Activated T-helper 1 cell treated with Interleukin-2 at 50 U/mL for 16 hours (primary cell): ENCODE measurements at places on chromosomes 2 and 18.

DNA sequence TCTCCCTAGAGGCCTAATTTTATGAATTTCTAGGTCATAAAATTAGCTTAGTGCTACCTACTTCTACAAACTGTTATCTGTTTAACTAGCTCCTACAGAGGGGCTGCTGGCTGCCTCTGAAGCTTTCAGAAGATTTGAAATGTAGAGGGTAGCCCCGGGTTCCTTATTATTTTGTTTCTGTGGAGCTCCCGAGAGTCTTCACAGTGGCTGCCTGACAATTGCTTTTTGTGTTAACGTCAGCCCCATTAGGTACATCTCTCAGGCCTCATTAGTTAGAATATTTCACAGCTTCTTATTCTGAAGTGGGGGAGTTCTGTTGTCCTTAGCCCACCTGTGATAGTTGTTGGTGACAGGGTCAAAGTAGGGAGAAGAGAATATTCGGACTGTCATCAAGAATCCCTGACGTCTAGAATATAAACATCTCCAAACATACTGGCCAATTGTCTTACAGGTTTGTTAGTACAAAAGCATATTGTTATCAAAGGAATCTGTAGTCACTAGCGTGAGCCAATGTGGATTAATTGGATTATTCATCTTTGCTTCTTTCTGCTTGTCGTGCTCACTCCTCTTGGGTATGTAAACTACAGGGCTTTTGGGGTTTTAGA is 77.5 kb downstream of the DIS3L2 start:
- DNase-seq, result no peak

DNA sequence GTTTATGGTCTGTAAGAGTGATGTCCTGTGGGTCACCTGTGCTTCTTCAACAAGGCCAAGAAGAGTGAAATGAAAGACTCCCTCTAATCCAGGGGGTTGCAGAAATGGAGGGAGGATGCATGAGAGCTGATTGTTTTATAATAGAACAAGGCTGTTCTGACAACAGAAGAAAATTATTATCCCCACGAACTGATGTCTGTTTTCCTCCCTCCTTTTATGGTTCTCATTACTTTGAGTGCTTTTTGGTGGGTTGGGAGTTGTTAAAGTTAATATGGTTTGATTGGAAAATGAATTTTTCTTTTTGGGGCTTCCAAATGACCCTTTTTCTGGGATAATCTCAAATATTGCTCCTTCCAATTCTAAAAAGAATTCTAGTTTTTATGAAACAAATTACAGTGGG is 33.6 kb downstream of the GATA6 start:
- no peak for DNase-seq

- no peak for DNase-seq
Observed at GRCh38 chr2:157246765-157247407, 10.6 kb upstream of the GALNT5 start.

GRCh38 chr2:45577441-45577840 is 33.6 kb downstream of the SRBD1 start:
- DNase-seq, result no peak

- DNase-seq, result peak; percentile 16
Observed at GRCh38 chr2:169141713-169142352, 72.5 kb downstream of the DHRS9 start.

- DNase-seq, result no peak
Observed at GRCh38 chr2:218870984-218871344, 9.7 kb upstream of the WNT10A start.

- DNase-seq, result no peak
Observed at GRCh38 chr2:17851731-17852585, 26.5 kb upstream of the KCNS3 start.
